ENCODE measurements at places on chromosomes 2 and 18.

- DNase-seq, result no peak
These were observed 27.5 kb upstream of the PRLH start for GRCh38 chr2:237538901-237539300.

GRCh38 chr2:198953328-198953727 is 504.4 kb downstream of the SATB2 start:
- DNase-seq, result no peak

GRCh38 chr18:62044490-62045000 is 142.3 kb downstream of the PIGN start:
- DNase-seq, result no peak

- DNase-seq, result no peak
These were observed 119.7 kb upstream of the CRIM1 start for GRCh38 chr2:36235882-36236281.

DNA sequence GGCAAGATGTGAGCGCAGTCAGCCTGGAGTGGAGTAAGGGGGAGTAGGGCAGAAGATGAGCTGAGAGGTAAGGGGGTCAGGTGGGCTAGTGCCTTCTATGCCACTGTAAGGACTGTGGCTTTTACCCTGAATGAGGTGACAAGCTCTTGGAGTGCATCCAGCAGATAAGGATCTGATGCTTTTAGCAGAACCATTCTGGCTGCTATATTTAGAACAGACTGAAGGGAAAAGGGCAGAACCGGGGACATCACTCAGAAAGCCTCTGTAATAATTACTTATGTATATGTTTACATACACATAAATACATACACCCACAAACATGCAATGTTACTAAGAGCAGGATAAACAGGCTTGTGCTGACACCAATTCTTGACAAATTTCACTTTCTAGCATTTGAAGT is 124.8 kb downstream of the DTNB start:
- DNase-seq, result no peak

DNA sequence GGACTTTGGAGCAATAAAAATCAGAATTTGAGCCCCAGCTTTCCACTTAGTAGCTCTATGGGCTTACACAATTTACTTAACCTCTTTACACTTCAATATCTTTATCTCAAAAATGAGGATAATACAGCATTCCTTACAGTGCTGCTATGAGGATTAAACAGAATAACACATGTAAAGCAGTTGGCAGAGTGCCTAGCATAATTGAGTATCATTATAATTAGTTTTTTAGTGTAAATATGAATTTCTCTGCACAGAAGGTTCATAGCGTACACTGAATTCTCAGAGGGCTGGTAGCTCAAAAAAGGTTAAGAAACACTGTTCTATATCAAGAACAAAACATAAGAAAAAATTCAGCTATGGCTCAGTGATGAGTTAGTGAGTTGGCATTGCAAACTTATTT is 190.4 kb upstream of the CYP26B1 start:
- DNase-seq, result no peak

GRCh38 chr2:200483729-200484198 is 26.1 kb downstream of the KCTD18 start:
- no peak for DNase-seq

GRCh38 chr2:46876741-46877384 is 38.7 kb downstream of the MCFD2 start:
- no peak for DNase-seq

DNA sequence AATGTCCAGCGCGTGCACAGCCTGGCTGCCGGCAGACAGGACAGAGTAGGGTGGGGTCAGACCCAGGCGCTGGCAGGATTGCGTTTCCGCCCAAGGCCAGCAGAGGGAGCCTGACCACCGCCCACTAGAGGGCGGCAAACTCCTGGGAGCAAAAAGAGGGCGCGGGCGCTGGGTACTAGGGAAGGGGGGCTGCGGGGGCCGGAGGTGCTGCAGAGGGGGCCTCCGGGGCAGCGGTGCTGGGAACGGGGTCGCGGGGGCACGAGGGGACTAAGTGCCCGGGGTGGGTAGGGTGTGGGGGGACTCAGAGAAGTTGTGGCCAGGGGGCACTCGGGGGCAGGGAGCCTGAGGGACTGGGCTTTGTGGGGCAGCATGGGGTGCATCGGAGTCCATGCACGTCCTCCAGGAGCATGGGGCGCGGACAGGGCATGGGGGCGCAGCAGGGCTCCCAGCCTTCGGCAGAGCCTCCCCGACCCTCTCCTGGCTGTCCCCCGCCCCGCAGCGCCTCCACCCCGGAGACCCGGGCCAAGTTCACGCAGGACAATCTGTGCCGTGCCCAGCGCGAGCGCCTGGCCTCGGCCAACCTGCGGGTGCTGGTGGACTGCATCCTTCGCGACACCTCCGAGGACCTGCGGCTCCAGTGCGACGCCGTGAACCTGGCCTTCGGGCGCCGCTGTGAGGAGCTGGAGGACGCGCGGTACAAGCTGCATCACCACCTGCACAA is 3.2 kb downstream of the TEKT4 start:
- no peak for DNase-seq

- no peak for DNase-seq
These were observed 181.4 kb downstream of the DYM start for GRCh38 chr18:49279041-49279440.

DNA sequence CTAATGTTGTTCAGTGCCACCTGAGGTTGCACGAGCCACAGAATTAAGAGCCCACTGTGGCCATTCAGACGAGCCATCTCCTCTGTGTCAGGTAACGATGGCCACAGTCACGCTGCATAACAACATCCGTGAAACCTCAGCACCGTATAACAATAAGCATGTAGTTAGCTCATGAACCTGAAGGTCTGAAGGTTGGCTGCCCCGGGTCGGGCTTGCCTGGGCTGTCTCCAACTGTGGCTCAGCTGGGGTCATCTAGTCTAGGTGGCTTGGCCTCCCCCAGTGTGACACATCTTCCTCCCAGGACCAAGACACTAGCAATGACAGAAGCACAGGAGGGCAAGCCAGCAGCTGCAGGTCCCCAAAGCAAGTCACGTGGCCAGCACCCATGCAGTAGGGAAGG is 258.0 kb downstream of the GLI2 start:
- no peak for DNase-seq

DNA sequence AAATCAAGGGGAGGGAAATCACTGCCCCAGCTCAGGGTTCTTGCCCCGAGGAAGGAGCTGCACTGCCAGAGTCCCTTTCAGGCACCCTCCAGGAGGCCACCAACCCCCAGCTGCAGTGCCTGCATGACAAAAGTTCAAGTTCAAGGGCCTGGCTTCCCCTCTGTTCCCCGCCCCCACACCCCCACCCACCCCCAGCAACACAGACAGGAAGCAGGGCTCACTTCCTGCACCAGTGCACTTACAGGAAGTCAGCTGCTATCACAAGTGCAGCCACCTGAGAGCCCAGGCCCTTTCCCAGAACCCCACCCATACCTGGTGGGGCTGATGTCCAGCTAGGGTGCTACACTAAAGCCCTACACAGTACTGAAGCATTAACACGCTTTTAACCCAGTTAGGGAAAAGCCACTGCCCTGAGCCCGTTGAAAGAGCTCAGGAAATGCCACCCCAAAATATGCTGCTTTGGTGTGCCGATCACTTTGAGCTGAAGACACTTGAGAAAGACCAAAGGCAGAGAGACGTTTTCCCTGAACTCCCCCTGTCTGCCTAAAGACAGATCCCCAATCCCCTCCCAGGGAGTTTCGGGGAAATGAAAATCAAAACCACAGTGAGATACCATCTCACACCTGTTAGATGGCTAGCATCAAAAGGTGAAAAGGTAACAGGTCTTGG is 109.9 kb upstream of the CAB39 start:
- no peak for DNase-seq

DNA sequence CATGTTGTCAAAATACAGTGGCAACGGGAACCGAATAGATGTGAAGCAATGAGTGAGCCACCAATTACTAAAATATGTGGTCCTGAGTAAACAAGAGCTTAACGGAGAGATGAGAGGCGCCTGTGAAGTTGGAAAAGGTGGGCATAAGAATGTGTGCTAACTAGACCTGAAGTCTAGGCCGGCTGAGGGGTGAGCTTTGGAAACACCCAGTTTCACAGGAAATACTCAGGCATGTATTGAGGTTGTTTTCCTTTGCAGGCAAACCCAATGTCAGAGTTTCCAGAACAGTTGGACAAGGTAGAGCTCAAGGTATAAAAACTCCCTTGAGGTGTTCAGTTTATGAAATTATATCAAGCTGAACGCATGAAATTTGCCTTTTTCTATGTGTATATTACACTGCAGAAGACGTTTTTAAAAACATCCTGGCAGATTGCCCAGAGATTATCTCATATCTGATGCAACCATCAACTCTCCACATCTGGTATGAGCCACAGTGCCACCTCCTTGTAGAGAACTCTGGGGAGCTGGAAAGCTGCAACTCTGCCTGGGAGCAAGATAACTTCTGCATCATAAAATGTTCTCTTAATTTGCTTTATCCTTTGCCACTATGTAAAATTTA is 3.9 kb upstream of the WDSUB1 start:
- no peak for DNase-seq

GRCh38 chr2:229080172-229080571 is 190.9 kb downstream of the PID1 start:
- DNase-seq, result no peak

DNA sequence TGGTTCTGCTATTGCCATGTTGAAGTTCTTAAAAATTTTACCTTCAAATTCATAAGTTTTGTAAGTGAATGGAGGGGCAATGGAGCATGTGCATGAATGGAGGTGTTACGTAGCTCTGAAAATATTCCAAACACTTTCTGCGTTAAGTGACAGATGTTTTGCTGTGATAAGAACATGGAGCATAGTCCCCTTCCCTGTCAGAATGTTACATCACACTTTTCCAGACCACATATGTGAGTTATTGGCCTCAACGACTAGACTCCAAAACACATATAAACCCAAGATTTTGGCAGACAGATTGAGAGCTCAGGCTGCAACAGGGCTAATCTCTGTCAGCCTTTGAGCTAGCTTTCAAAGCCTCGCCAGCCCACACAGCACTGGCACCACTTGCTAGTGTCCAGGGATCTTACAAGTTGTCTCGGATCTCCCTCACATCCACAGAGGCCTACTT is 27.2 kb upstream of the MFSD6 start:
- DNase-seq, result no peak

DNA sequence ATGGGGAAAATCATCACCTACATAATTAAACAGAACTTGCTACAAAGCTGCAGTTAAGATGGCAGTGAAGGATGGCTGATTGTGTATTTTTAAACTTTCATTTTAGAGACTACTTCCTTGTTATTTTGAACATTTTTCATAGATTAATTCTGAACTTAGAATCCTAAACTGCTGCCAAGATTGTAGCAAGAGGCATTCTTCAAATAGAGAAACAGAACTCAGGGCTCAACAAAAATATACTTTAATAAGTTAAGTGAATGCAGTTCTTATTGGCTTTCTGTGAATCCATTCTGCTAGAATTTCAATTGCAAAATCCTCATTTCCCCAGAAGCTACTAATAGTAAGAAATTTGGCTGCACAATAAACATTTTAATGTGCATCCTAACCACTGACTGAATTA is 160.3 kb downstream of the L3MBTL4 start:
- DNase-seq, result no peak

GRCh38 chr18:79987566-79987965 is 797 bp downstream of the TXNL4A start:
- no peak for DNase-seq

- peak; percentile 58 for DNase-seq
These were observed 121.0 kb downstream of the GYPC start for GRCh38 chr2:126776692-126777619.

DNA sequence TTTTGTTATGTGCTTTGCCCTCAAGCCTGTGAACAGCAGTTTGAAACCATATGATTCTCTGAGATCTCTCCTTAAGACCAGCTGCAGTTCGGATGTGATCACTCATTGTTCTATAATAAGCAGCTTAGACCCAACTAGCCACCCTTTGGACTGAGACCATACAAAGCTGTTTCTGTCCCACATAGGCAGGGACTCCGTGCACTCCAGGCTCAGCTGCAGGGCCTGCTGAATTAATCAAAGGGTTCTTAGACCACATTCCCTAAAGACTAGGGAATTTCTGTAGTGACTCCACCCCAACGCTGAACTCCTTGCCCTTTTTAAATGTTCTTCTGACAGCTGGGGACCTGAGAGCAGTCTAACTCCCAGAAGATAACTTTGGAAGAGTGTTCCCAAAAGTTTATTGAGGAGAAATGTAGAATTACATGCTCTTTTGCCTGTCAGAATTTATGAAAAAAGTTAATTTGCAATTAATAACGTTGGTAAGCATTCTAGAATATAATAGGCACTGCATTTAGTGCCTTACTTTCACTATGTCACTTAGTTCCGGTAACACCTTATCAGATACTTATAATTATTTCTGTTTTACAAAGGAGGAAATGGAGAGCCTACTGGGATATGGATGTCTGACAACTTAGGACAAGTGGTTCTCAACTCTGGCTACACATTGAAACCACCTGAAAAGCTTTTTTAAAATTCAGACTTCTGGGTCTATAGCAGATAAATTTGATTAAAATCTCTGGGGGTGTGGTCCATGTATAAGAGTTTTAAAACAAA is 42.3 kb downstream of the GULP1 start:
- DNase-seq, result no peak

- no peak for DNase-seq
These were observed 207.6 kb downstream of the AGAP1 start for GRCh38 chr2:235701206-235701981.

GRCh38 chr2:45627911-45628310 is 16.8 kb upstream of the SRBD1 start:
- no peak for DNase-seq

Measured in stimulated activated CD8-positive, alpha-beta memory T cell treated with anti-CD3 and anti-CD28 coated beads, Interleukin-4, amount 100 ng/mL, for 1 hour (primary cell).